Stimulated activated CD8-positive, alpha-beta memory T cell treated with anti-CD3 and anti-CD28 coated beads, Interleukin-4, amount 100 ng/mL, for 4 hours (primary cell): ENCODE measurements at places on chromosomes 1 and 21.
A peak's percentile ranks its signal among the peaks of the same experiment; 100 is the strongest.

DNA sequence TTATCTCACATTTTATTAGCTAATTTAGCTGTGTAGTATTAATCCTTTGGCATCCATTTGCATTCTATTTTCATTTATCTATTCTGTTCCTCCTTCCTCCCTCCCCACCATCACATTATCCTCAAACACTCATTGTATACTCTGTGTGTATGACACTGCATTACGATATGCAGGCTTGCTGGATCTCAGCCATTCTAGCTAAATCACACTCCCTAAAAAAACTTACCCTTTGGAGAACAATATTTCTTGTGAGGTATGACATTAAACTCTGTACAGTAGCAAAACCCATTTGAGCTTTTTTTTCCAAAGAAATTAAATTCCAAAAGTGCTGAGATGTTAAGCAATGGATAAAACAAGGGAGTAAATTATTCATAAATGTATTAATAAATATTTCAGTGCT is 11.4 kb upstream of the RAB3GAP2 start:
- no peak for DNase-seq

DNA sequence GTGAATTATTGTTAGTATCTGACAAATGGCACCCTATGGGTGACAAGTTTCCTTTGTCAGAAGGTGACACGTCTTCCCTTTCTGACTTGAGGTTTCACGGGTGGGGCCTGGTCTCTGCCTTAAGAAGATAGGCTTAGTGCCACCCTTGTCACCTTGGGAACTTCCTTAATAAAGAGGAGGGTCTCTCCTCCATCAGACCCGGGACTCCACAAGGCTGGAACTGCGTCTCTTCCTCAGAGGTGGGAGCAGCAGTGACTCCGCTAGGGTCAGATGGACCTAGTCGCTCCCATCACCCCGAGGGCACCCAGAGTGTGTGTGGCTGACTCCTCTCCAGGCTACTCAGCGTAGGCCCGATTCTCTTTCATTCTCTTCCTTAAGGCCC is 774 bp upstream of the WDTC1 start:
- DNase-seq: peak; percentile 2

DNA sequence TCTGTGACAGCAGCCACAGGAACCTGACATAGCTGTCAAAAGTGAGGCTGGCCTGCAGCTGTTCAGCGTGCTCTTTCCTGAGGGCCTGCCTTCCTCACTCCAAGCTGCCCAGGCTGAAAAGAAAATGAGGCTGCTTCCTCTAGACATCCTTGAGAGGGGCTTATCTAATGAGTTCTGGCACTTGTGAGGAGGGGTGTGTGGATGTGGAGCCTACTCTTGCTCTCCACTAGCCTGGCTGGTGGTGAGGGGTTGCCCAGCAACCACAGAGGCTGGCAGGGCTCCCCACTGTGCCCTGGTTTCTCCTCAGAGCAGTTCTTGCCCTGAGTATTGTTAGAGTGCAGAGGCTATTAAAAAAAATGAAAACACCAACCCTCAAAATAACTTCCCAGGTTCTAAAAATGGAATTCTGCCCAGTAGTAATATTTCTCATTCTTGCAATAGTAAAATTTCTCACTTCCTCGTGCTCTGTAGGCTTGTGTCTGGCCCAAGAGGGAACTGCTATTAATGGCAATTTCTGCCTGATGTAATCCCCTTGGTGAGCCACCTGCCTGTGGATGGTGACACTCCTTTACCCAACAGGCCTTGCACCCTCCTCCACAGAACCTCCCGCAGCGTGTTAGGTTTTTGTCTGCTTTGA is 52.6 kb upstream of the EPS8L3 start:
- DNase-seq: no peak

GRCh38 chr1:209156991-209157390 is 426.5 kb upstream of the CAMK1G start:
- DNase-seq: no peak

- no peak for DNase-seq
Measured at GRCh38 chr1:100469578-100469977, 68.4 kb upstream of the GPR88 start.

GRCh38 chr1:163770265-163770664 is 448.5 kb downstream of the NUF2 start:
- no peak for DNase-seq

DNA sequence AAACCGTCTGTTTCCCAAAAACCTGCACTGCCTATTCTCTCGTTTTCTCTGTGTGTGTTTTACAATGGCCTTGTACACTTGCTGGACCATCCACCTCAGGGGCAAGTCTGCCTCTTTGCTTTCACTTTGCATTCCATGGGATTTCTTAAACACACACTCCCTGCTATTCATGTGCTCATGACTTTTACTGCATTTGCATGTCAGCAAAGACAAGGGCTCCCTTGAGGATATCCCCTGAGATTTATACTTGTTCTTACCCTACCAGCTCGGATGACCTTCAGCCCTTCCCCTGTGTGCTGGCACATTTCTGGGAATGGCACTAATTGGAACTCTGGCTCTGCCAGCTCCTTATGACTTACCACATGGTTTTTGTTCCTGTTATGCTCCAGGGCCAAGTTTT is 386.9 kb downstream of the AMY1C start:
- DNase-seq: no peak

DNA sequence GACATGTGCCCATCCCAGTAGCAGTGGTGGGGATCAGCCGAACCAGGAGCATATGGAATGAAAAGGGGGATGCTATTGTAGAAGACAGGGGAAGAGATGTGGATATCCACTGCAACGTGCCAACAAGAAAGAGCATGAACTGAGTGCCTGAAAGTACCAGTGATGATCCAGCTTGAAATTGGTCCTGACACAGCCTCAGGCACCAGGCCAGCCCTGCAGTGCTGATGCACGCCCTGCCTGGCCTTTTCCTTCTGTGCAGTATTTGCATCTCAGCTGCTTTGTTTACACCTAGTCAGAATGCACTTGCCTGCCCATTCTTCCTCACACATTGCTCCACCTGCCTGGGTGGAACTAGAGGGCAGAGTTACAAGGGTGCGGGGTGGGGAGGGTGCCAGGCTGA is 50.3 kb upstream of the ARTN start:
- no peak for DNase-seq

DNA sequence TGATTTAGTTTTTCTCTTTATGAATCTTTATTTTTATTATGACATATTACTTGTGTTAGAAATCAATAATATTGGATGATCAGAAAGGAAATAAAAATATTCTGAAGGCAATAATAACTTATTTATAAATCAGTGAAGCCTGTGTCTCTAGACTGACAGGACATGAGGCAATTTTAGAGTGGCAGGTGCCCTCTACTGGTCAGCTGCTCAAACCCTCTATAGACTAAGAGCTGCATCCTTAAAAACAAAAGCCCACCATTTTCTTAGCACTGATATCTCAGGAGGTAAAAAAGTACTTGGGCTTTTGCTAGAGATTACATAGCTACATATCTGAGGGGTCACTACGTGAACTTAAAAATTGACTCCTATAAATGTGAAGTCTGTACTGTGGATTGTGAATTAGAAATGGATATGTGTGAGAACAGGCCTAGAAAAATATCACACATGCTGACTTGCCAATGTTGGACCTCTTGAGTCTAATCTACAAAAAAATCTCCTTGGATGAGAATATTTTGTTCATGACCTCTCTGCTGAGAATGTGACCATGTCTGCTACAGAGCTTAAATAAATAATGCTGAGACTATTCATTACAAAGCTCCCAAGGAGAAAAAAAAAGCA is 597.9 kb upstream of the ADAMTS5 start:
- no peak for DNase-seq

DNA sequence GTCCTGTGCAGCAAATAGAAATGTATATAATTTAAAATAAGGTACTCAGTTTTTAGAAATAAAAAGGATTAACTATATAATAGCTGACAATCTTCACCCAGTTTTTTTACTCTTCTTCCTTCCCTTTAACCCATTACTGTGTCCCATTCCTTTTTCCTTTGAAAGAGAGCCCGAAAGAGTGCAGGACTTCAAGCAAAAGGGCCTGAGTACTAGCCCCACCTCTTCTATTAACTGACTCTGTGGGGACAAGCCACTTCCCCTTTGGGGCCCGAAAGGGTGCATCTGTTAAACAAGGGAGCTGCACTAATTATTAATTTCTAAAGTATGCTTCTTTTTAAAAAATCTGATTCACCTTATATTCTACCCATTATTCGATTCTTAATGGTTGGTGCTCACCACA is 3.3 kb downstream of the USP24 start:
- DNase-seq: no peak

DNA sequence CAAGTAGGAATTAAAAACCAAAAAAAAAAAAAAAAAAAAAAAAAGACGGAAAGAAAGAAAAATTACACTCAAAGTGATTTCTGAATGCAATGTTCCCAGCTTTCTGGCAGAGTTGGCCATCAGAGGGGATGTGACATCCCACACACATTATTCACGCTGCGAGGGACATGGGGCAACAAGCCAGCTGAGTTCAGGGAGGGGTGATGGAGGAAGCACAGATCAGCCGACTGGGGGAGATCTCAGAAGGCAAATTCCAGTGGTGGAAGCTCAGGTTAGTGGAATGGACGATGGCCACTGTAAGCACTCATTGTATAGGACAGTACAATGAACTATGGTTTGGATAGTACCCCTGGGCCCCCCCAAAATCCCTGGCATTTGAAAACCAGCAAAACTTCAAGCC is 311.9 kb downstream of the PCP4 start:
- DNase-seq: no peak

DNA sequence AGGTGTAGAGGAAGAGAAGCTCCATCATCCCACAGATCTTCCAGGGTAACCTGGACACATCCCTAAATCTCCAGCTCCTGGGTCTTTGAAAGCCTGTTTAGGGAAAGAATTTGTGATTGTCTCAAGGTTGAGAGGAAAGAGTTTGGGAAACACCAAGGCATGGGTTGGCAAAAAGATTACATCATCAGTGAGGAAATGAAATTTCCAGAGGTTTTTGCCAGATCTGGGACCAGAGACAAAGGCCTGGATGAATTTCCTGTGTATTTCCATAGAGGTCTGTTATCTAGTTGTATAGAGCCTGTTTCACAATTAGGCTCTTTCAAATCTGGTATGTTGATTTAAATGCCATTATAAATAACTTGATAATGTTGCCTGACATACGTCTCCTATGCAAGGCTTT is 82.3 kb downstream of the GPR89B start:
- no peak for DNase-seq

- no peak for DNase-seq
Measured at GRCh38 chr1:27968692-27969091, 8.9 kb downstream of the XKR8 start.

DNA sequence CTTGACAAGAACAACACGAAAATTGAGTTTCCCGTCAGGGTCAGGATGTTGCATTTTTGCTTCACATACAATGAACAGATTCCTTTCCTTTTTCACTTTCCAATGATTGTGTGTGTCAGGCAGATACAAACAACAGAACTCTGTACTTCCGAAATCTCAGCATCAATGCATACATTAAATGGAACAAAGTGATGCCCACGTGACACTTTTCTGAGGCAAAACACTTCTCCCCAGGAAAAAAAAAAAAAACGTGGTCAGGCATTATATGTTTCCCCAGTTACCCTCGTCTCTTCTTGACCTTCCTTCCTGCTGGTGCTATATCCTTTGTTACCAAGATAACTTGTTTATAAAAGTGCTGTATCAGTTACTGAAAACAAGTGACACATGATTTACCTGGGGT is 181.8 kb downstream of the ZNF281 start:
- no peak for DNase-seq

- no peak for DNase-seq
Measured at GRCh38 chr1:234961456-234962339, 166.9 kb downstream of the TOMM20 start.

DNA sequence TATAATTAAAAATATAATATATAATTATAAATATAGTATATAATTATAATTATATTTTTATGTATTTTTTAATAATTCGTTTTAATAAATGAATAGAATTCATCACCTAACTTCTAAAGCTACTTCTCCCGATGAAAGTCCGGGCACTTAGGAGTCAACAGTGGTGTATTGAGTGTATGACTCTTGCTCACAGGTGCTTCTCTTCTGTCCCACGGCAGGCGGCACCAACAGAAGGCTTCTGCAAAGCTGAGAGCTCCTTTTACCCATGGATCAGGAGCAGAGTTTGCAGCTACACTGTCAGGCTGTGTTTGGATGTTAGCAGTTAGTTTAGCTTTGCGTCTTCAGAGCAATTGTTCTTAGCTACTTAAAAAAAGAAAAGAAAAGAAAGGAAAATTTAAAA is 122.4 kb downstream of the LIPI start:
- no peak for DNase-seq

GRCh38 chr1:157626099-157626498 is 28.2 kb upstream of the FCRL4 start:
- no peak for DNase-seq

- no peak for DNase-seq
Measured at GRCh38 chr1:160009801-160010200, 22.0 kb downstream of the PIGM start.

- DNase-seq: no peak
Measured at GRCh38 chr1:37315371-37315846, 159.0 kb upstream of the ZC3H12A start.

DNA sequence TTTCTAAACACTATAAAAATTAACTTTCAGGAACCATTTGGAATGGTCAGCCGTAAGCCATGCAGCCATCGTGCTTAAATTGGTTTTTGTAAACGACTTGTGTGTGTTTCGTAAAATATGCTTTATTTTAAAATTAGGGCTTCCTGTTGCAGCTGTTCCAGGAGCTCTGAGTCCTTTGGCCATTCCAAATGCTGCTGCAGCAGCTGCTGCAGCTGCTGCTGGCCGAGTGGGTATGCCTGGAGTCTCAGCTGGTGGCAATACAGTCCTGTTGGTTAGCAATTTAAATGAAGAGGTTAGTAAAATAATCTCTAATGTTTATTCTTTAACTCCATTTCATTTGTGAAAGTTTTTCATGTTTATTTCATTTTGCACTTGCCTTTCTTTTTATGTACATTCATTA is 83.1 kb downstream of the PTBP2 start:
- no peak for DNase-seq
